ENCODE measurements at places on chromosomes 4 and X.

GRCh38 chr4:184413261-184414046, 60.9 kb downstream of the IRF2 start:
- no peak for DNase-seq

DNA sequence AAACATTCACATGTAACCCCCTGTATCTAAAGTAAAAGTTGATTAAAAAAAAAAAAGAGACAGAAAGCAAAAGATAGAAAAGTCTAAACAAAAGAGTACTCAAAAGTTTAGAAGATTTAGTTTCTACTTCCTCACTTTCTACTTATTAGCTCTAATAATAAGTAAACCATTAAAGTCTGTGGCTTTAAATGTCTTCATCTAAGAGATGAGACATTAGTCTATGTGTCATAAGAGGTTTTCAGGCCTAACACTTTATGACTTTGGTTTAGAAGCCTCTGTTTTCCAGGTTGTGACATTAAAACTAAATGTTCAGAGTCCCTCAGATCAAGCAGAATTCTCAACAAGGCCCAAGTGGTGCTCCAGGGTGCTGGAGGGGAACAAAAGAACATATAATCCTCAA, 42.2 kb upstream of the GUCY1A1 start:
- no peak for DNase-seq

GRCh38 chrX:138082896-138083295, 517.0 kb downstream of the ZIC3 start:
- no peak for DNase-seq

DNA sequence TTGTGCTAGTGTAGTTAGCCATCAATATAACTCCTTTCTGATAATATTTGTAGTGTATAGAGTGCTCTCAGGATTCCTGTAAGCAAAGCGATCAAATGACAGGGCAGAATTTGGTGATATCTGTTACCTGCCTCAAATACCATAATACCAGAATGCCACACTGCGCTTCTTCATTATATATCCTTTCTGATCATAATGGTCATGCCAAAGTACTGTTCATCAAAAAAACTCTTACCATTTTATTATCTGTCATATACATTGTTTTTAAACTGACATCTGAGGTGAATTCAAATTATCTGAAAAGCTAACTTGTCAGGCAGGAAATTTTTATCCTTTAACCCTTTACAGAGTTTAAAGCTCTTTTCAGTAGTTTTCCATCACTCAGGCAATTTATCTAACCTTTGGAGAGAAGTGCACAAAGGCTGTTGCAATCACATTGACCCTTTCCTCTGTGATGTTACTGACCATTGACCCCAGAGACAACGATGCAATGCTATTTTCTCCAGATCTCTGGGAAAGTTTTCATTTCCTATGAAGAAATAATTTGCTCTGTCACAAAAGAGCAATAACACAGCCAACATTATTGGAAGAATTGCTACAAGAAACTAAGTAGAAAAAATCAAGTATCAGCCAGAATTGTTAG, 37.4 kb downstream of the UGT2B4 start:
- no peak for DNase-seq

DNA sequence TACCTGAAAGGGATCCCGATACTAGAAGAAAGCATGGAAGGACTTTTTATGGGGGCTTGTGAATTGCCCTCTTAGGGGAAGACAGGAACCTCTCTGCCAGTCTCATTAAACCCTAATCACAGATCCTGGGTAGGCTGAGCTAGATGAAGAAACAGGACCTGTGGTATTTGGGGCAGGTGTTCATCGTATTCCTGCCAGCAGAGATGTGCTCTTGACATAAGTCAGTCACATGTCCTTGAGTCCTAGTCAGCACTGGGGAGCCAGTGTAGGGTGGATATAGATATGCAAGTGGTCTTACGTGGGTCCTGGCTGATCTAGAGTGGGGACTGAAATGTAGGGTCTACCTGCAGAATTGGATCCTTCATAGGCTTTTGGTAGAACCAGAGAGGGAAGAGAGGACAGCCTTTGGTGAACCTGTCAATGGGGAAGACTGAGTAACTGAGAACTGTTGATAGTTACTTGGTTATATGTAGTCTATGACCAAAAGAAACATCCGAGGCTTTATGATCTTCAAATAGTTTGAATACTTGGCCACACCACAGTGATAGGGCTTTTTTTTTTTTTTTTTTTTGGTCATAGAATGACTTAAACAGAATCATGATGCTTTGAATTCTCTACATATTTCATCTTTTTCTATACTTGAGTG, 63.5 kb upstream of the WDR1 start:
- no peak for DNase-seq

GRCh38 chr4:147157860-147158701, 212.4 kb upstream of the TTC29 start:
- DNase-seq, result no peak

- no peak for DNase-seq
These were observed 49.8 kb upstream of the LGI2 start for GRCh38 chr4:25080571-25080970.

GRCh38 chrX:15430076-15430475, 45.9 kb upstream of the VEGFD start:
- DNase-seq, result no peak

GRCh38 chr4:74447636-74448233, 2.8 kb downstream of the AREG start:
- DNase-seq, result no peak

DNA sequence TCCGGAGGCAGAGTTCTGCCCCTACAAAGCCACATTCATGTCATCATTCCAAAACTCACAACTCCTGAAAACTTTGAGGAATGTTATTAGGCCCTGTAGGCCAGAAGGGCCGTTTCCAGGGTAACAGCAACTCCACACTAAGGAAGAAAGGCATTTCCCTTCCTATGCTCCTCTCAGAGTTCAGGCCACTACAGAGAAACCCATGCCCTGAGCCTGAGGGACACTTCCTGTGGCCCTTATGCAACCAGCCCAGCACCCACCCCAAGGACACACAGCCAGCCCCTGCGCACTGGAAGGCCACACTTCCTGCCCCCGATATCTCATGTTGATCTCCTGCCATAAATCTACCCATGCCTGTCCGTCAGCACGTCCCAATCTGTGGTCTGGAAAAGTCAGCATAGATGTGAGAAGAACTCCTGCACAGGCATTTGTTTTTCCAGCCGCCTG, 289.3 kb downstream of the BCOR start:
- no peak for DNase-seq

Measured in NCI-H2107 (cell line).